ENCODE measurements at places on chromosomes 11 and 22.

GRCh38 chr11:10409207-10409661 lies 45.8 kb upstream of the AMPD3 start:
- DNase-seq, result no peak

DNA sequence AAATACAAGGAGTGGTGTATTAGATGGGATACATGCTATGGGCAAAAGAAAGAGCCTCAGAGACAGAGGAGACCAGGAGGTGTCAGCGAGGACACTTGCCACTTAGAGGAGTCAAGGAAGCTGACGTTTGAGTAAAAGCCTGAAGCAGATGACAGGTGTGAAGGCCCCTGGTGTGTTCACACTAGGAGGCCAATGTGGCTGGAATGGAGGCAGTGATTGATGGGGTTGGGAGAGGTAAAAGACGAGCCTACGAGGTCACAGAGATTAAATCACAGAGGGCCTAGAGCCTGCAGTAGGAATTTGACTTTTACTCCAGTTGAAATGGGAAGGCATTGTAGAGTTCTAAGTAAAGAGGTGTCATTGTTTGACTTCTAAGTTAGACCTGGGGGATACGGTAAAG lies 12.0 kb upstream of the GDPD5 start:
- DNase-seq, result no peak

DNA sequence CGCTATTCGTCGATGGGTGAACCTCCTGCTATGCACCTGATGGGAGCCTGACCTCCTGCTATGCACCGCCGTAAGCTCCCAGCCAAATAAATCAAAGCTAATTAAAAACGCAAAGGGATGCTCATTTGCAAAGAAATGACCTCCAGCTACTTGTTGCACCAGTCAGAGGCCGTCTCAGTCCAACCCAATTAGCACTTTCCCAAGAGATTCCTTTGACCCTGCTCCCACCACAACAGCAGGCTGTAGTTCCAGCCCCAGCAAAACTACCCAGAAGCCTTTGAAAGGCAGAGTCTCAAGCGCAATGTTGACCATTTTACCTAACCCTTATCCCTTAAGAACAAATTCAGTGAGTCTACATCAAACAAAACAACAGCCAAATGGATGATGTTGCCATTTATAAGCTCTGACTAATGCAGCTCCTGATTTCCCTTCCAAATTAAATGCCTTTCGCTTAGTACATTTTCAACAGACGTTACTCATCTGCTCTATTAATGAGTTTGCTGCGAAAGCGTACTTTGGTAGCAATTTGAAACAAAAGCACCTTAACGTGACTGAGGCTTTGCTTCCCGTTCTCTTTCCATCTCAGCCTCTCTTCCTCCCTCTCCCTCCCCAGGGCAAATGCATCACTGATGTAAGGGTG lies 17.2 kb upstream of the BSX start:
- DNase-seq, result no peak

DNA sequence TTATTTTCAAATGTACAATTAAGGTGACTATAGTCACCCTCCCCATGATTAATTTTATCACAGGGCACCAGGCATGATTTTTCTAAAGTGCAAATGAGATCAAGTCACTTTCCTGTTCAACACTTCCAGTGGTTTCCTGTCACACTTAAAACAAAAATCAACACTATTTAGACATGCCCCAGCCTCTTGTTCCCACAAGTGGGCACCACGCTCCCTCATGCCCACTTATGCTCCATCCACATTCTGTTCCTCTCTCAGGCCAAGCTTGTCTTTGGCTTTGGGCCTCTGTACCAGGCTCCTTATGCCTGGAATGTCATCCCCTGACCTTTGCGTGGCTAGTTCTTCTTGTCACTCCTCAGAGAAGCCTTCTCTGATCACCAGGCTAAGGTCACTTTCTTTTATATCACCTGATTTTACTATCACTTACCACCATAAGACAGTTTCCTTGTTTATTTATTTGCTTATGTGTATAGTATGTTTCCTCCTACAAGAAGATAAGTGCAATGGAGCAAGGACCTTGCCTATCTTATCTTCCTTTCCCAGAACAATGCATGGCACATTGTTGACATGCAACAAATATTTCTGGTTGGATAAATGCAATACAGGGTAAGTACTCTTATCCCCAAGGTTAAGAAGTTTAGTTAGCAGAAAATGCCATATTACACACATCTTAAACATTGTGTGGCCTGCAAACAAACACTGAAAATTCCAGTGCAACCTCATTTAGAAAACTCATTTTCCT lies 50.9 kb upstream of the PANX1 start:
- DNase-seq, result no peak

DNA sequence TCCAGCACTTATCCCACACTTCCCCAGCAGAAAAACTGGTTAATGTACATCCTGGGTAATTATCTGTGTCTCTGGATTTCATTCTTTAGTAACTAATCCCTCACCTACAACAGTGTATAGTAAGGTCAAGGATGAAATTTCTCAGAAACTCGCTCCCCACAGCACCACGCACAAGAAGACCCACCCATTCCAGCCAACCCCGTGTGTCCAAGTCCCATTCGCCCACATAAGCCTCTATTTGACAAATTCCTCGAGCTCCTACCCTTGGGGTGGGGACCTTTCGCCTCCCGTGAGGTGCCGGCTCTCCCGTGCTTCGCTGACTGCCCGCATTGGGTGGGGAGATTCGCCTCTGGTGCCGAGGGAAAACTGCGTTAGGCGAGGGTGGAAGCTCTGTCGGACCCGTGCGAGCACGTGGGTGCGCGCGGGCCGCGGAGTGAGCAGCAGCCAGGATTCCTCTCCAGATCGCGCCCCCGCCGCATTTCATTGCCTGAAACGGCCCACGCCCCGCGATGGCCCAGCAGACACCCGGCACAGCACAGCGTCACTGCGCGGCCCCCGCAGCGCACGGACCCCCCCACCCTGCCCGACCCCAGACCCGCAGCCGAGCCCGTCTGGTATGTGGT lies 866 bp downstream of the EXPH5 start:
- peak; percentile 46 for DNase-seq

DNA sequence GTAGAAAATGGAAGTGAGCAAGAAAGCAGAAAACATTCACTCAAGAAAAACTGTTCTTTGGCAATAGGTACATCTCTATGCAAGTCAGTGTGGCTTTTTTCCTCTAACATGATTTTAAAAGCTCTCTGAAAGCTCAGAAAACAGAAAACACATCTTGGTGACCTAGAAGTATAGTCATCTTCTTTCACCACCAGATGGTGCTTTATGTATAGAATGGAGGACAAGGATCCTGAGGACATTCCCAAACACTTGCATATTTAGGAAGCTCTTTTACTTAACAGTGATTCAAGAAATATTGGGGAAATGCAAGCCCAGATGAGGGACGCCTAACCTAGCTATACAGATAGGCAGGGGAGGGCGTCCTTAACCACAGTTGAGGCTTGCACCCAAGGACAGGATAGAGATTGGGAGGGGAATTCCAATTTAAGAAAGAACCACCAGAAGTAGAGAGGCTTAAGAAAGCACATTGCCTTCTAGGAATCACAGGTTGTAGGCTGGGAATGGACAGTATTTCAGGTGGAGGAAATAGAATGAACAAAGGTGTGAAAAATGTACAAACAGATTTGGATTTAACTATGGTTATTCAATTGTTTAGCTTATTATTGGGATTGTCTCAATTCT lies 13.8 kb upstream of the CCDC81 start:
- DNase-seq, result no peak

- DNase-seq, result no peak
These were observed 130.7 kb downstream of the MN1 start for GRCh38 chr22:27670701-27671412.

DNA sequence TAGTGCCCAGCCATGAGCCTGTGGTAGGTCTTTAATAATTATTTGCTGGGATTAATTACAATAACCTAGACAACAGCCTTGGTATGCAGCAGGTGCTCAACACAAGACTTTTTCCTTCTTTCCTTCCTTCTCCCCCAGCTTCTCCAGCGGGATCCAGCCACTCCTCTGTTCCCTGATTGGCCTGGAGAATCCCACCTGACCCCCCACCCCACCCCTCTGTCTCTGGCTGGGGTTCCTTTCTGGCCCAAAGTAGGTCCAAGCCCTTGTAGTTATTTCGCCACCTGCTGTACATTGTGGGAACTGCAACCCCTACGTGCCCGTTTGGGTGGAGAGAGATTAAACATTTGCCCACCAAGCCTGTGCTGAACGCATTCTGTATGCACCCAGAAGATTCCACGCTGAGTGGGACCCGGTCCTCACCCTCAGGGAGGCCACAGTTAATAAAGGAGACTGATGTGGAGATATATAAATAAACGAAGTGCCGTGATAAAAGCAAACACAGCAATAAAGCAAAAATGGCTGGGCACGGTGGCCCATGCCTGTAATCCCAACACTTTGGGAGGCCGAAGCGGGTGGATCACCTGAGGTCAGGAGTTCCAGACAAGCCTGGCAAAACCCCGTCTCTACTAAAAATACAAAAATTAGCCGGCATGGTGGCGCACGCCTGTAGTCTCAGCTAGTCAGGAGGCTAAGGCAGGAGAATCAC lies 32.1 kb upstream of the DGKZ start:
- DNase-seq, result peak; percentile 84

GRCh38 chr11:105181100-105181499 lies 41.5 kb upstream of the CARD18 start:
- DNase-seq, result no peak

- DNase-seq, result no peak
These were observed 2.0 kb downstream of the OVOL1 start for GRCh38 chr11:65788821-65789220.

DNA sequence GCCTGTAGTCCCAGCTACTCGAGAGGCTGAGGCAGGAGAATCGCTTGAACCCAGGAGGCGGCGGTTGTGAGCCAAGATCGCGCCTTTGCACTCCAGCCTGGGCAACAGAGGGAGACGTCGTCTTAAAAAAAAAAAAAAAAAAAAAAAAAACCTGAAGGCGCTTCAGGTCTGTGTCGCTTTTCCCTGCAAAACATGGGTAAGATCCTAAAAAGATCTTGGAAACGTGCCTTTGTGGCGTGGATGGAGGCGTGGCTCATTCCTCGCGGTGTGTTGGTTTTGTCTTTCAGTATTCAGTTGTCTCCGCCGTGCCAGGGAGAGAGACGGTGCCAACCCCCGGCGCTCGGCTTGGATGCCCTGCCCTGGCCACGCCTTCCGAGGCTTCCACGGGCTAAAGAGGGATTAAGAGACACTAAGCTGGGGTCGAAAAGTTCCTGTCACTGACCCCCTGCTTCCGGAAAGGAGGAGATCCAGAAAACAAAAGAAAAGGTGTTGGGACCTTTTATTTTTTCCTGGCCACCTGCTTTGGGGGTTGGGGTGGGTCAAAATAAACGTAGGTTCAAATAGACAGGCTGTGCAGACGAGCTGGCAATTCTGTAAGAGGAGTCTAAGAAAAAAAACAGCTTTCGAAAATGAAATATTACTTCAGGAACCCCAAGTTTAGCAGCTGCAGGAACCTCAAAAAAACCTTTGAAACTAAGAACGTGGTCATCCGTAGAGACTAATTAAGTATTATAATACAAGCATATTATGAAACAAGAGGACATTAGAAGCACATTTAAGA lies 1.1 kb upstream of the SLC35F2 start:
- DNase-seq, result peak; percentile 30

DNA sequence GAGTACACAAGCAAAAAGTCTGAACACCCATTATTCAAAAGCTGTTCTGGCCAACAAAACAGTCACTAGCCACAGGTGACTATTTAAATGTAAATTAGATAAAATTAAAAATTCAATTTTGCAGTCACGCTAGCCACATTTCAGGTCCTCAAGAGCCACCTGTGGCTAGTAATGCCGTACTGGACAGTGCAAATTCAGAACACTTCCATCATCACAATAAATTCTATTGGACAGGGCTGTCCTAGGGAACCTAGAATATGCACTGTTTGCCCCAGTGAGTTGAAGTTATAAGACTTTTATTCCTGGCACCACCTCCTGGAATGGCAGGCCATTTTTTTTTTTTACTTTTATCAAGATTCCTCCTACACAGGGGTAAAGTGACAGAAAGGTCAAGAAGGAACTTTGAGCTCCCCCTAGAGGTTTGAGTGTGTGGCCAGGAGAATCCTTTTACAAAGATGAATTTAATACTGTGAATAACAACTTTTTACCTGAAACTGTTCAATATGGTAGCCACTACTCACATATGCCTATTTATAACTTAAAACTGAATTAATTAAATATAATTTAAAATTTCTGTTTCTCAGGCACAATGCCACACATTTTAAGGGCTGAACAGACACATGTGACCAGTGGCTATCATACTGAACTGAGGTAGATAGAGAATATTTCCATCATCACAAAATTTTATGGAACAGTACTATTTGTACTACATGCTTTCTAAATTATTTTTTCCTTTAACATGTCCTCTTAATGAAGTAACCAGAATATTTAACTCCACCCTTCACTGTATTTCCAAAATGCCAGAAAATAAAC lies 6.5 kb downstream of the MSANTD2 start:
- DNase-seq, result peak; percentile 27

DNA sequence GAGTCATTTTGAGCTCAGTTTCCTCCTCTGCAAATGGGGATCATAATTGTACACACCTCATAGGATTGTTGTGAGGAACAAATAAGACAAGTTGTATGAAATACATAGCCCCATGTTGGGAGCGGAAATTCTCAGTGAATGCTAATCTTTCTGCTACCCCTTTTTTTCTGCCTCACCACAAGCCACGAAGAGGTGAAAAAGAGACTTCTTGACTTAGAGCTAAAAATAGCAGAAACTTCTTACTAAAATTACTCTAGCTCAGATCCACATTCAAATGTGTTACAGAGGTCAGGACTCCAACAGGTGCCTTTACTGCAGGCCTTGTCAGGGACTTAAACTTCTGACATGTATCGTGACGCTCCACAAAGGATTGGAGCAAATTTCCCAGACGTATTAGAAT lies 128.5 kb downstream of the MIAT start:
- DNase-seq, result no peak

DNA sequence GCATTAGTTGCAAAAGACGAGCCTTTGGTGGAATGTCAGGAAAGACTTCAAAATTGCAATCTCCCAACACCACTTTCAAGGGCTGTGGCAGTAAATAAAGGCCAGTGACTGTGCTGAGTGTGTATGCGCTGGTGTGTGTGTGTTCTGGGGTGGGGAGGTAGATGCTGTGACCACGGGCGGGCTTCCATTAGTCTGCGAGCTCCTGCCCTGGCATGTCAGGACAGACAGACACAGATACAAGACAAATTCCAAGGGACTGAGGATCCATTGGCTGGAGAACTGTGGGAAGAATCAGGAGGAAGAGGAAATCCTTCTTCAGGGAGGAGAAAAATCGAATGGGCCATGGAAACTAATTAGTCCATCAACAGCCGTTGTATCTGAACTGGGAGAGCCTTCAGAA lies 83.6 kb downstream of the FEZ1 start:
- no peak for DNase-seq

GRCh38 chr11:27388869-27389268 lies 25.9 kb upstream of the CCDC34 start:
- no peak for DNase-seq
